GF-D8 (cell line): ENCODE measurements at places on chromosomes 5 and 9.

DNA sequence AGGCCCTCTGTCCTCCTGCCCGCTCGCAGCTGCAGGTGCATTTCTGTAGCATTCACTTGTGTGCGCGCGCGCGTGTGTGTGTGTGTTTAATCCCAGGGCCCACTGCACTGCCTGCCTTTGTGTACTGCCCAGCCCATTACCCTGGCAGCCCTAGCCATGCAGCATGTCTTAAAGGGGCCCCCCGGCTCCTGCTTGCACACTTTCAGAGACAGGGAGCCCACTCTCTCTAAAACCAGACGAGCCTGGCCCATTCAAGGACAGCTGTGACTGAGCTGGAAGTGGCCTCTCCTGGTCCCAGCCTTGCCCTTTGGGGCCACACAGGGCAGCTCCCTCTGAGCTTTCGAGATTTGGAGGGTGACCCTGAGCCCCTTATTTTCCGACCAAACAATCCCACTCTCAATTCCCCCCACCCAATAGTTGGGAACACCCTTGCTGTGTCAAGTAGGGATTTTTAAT lies 98.9 kb downstream of the DAB2IP start:
- no peak for DNase-seq

DNA sequence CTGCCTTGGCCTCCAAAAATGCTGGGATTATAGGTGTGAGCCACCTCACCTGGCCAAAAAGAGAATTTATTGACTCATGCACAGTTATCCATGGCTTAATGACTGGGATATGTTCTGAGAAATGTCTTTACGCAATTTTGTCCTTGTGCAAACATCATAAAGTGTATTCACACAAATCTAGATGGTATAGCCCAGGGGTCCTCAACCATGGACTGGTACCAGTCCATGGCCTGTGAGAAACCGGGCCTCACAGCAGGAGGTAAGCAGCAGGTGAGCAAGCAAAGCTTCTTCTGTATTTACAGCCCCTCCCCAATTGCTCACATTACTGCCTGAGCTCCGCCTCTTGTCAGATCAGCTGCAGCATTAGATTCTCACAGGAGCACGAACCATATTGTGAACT lies 12.4 kb upstream of the SIL1 start:
- DNase-seq: no peak

DNA sequence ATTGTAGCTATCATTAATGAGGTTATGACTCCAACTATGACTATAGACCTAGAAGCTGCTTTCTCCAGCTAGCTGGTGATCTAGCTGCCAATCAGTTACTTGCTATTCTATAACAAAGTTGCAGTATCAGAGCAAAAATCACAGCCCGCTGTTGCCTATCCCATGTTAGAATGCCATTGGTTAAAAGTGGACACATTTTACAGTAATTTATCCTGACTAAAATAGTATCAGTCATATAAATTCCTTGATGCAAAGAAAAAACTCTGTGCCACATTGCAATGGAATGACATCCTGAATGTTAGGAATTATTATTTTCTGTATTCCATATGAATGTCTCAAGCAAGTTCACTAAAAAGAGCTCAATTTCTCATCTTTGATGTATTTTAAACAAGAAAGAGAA lies 626.5 kb downstream of the PDE4D start:
- DNase-seq: no peak

DNA sequence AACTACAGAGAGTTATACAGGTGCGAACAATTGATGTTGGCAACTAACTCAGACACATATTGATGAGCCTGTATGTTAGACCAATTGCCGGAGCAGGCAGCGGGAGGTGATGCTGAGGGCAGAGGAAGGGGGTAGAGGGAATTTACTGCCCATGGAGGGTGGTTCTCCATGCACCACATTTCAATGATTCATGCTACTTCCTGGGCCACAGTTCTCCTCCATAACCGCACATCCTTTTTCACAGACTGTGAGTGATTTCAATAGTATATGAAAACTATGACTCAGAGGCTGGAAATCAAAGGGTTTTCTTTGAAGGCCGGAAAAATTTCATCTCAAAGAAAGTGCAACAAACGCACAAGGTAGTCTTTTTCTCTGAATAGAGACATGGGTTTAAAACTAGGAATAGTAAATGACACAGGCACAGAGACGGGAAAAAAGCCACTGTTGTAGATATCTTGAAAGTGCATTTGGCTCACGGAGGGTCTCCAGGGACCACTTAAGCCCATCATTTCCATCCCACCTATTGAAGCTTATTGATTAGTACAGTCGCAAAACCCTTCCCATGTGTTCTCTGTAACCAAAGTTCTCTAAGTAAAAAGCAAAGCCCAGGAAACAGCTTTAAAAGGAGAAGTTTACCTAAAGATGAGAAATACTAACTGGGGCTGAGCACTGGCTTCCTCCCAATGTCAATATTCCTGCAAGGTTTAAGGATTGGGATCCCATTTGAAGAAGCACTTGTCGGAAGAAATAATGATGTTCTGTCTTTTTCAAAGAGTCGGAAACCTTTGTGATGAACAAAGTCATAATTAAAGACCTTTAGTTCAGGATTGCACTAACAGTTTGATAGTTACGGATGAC lies 28.0 kb upstream of the ADAM19 start:
- no peak for DNase-seq

DNA sequence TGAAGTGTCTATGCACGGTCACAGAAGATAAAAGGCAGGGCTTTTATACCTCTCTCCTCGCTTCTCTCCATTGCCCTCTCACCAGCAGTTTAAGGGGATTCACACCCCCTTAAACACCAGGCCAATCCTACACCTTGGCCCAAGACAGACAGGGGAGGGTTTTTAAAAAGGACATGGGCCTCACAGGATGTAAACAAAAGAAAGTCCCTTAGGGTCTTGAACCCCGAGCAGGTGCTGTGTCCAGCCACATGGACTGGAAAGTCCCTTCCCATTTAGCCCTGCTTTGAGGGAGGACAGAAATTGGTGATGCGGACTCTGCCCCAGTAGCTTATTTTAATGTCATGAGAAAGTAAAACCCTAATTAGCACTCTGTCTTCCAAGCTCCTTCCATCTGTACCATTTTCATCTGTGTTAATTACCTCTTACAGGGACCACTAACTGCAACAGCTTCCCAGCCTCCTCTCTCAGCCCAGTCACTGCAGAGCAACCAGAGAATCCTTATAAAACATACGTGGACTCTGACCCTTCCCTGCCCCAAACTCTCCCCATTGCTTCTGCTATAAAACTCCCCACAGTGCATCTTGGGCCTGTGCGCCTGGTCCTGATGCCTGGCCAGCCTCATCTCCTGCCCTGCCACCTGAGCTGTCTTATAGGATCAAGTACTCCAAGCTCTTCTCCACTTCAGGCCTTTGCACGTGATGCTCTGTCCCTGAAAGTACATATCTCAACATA lies 16.7 kb downstream of the WHRN start:
- no peak for DNase-seq

DNA sequence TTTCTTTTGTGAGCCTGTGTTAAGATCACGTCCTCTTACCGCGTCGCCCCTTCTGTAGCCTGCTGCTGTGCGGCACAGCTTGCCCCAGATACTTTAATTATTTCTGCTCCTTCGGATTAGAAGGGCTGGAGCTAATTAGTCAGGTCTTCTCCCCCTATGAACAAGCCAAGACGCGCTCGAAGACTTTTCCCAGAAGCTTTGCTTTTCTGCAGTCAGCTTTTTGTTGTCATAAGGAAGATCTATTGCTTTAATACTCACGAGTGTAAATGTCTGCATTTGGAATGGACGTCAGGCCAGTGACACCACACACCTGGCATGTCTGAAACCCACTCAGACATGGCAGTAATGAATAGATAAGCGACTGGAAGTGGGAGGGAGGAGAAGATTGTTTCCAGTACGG lies 37.0 kb downstream of the PRUNE2 start:
- DNase-seq: no peak

DNA sequence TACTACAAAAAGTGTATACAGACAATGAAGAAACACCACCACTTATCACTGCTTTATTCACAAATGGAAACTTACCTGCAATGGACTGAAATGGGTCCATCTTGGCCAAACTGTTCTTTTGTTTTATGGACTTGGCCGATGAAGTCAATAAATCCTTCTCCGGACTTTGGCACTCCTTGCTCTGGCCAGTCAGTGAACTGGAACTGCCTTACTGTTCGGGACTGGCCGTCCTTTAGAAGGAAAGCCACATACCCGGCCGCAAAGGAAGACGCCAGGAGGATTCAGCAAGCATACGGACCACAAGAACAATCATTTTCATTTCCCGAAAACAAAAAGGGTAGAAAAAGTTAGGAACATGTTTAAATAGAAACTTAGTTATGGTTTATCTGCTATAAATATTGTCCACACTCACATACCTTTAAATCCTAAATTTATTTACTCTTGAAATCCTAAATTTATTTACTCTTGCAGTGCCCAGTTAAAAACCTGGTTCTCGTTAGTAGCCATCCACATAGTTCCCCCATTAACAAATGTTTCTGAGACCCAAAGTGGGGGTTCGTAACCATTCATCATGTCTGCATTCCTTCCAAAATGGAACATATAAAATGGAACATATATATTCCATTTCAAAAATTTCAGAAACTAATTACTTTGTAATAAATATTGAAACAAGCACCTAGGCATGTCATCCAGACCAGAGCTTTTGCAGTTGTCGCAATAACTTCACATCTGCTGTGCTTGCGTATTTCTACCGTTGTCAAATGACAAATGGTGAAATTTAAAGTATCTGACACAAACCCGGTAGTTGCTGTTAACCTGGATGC lies 532.1 kb upstream of the DMAC1 start:
- no peak for DNase-seq

DNA sequence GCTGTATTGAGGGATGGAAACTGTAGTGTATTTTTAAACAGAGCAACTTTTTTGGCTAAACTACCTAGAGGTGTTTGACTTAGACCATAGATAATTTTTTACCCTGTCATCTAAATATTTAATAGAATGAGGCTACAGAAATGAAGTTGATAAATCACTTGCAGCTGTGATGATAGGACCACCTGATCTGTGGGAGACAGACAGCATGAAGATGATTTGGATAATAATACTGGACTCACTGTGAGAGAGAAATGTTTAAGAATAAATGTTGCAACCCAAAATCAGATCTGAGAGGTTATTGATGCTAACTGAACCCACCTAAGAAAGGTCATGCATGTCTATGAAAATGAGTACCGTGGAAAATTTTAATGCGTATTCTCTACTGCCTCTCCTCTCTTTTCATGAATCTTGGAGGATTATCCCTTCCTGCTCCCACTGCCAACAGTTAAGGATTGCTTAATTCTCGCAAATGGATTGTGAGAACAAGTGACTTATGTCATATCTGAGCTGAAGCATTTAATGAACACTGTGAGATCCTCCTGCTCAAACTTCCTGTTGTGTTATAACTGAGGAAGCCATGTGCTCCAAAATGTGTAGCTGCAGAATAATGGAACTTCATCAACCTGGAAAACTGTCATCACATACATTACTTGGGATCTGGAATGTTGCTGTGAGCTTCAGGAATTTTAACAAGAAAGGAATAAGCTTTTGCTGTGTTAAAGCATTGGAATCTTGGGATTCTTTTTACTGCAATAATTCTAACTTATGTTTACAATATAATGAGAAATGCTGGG lies 617.9 kb upstream of the CDH18 start:
- no peak for DNase-seq

DNA sequence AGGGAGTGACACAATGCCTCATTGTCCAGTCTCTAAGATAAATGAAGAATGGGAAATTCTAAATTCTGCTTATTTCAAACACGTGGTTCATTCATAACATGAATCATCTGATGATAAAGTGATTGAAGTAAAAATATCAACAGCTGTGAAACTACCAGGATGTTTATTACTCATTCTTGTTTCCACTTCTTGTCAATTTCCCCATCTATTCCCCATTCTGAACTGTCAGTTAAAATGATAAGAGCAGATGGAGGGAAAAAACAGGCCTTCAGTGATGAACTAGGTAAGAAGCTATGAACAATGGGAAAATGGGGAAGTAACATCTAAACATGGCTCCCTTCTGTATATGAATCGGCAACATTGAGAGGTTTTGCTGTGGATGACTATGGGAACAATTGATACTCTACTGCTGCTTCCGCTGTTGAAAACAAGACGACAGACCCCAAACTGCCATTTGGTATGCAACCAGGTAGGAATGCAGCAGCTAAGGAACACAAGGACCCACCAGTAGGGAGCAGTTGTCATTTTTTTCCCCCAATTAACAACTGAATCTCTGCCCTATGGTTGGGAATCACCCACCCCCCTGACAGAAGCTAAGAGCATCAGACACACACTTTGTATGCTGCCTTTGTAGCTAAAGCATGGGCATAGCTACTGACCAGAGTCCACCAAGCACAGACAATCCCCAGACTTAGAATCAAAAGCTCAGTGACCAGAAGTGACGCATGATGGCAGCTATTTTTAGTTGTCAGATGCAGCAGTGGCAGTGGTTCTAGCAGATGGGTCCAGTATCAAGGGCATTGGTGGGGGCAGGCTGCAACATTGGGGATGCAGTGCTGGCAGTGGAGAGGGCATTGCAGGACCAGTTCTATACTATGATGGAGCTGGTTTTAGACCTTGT lies 52.9 kb upstream of the ZNF366 start:
- no peak for DNase-seq

- DNase-seq: no peak
These were observed 372.5 kb downstream of the ARHGEF28 start for GRCh38 chr5:73998489-73998888.

DNA sequence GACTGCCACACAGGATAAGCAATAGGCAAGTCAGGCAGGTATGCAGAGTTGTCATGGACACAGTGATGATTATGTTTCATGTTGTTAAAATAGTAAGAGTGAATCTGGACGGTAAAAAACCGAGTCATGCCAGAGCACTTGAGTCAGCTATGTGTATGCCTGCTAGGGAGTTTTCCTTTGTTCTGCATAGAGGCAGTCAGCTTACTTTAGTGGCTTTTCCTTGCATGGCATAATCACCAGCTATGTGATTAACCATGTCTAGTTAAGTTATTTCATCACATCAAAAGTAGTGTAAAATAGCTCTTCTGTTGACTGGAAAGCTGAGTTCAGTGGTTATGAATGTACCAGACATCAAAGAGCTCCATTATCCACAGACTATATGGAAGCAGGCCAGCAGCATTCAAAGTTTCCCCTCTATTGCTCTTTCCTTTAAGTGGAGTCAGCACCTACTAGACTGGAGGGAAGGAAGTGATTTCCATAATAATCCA lies 989.8 kb downstream of the TLE1 start:
- no peak for DNase-seq

GRCh38 chr9:4657426-4658159 lies 4.5 kb upstream of the PLPP6 start:
- DNase-seq: no peak

- DNase-seq: no peak
These were observed 109.5 kb downstream of the PALM2AKAP2 start for GRCh38 chr9:109889456-109889855.
